T-cell (primary cell): ENCODE measurements at places on chromosomes 1 and 21. TPM values are rescaled to one million over a fixed set of nuclear protein-coding genes. Genes with fewer than 3 reads are reported as not detected.
A peak's percentile ranks its signal among the peaks of the same experiment; 100 is the strongest.

DNA sequence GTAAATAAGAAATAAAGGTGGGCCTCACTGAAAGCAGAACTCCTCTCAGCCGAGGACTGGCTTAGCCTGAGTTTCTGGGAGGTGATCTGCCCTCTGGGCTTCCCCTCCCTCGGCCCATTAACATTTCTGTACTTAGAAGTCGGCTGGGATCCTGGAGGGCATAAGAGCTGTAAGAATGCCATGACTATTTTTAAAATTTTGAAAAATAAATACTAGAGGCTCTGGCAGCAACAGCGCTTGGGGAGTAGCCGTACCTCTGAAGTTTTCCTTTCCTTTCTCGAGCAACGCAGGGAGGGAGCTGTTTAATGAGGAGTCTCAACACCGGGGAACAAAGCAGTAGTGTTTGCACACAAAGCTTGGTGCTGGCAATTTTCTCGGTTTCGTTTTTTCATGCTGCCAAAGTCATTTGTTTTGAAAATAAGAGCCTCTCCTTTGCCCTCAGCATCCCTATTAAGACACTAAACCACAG is 498.7 kb downstream of the SMYD3 start:
- no peaks in the 10 kb centered on the region for H3K27me3 ChIP-seq
- H3K4me3 ChIP-seq = no peak overlapping the region
- no peak for DNase-seq
- no peak overlapping the region for H3K27ac ChIP-seq
- H3K4me1 ChIP-seq = no peaks in the 10 kb centered on the region
- H3K36me3 ChIP-seq = no peaks in the 10 kb centered on the region

DNA sequence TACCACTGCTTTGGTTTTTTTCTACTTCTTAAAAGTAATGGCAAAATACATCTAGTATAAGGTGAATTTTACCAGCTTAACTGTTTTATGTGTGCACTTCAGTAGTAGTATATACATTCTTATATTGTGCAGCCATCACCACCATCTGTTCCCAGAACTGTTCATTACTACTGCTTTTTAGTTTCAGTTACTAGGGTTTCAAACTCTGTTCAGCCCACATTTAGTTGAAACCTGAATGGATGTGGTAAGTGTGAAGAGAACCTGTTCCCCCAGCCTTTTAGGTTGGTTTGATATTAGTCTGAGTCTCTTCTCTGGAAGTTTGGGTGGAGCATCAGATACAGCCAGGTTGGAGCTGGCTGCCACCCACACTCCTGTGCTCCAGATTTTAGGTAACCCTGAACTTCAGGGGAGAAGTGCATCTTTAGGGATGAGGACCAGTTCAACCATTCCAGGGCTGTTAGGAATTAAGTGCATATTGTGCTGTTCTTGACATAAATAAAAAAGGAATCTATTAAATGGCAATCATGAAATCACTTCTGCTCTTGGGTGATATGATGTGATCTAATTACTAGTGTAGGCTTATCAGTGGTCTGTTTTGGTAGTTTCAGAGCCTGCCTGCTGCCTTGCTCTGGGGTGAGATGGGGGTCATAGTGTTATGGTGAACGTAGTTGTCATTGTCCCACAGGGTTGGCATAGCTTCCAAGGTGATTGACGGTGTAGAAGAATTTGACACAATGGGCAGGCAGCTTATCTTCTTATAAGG is 32.1 kb downstream of the URB2 start:
- no peaks in the 10 kb centered on the region for H3K27me3 ChIP-seq
- no peak for DNase-seq
- no peak overlapping the region for H3K27ac ChIP-seq
- peaks cover 32% of the 10 kb centered on the region for H3K36me3 ChIP-seq

DNA sequence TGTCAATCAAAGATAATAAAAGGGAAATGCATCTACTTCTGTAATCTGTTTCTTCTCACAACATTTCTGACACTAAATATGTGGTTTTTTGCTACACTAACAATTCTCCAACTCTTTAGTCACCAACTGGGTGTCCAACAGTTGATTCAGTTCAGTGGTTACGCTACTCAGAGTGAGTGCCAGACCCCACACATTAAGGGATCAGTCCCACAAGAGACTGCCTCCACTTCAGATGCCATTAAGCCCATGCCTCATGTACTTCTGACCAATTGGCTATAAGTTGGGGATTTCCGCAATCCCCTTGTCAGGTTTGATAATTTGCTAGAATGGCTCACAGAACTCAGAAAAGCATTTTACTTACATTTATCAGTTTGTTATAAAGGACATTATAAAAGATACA is 28.4 kb downstream of the RNF2 start:
- DNase-seq = no peak
- no peak overlapping the region for H3K4me3 ChIP-seq
- no peaks in the 10 kb centered on the region for H3K27me3 ChIP-seq
- H3K36me3 ChIP-seq = no peaks in the 10 kb centered on the region
- no peaks in the 10 kb centered on the region for H3K4me1 ChIP-seq

- no peak for DNase-seq
- no peaks in the 10 kb centered on the region for H3K27me3 ChIP-seq
- H3K36me3 ChIP-seq = no peaks in the 10 kb centered on the region
- no peak overlapping the region for H3K4me3 ChIP-seq
- H3K27ac ChIP-seq = peak overlapping the region; percentile 81
Measured at GRCh38 chr1:198623752-198624647, 14.8 kb upstream of the PTPRC start.

GRCh38 chr1:10598389-10598702 is 123.6 kb downstream of the PEX14 start:
- H3K27me3 ChIP-seq = no peaks in the 10 kb centered on the region
- H3K36me3 ChIP-seq = peaks cover 3% of the 10 kb centered on the region
- no peaks in the 10 kb centered on the region for H3K4me1 ChIP-seq
- H3K27ac ChIP-seq = no peak overlapping the region
- H3K4me3 ChIP-seq = no peak overlapping the region

DNA sequence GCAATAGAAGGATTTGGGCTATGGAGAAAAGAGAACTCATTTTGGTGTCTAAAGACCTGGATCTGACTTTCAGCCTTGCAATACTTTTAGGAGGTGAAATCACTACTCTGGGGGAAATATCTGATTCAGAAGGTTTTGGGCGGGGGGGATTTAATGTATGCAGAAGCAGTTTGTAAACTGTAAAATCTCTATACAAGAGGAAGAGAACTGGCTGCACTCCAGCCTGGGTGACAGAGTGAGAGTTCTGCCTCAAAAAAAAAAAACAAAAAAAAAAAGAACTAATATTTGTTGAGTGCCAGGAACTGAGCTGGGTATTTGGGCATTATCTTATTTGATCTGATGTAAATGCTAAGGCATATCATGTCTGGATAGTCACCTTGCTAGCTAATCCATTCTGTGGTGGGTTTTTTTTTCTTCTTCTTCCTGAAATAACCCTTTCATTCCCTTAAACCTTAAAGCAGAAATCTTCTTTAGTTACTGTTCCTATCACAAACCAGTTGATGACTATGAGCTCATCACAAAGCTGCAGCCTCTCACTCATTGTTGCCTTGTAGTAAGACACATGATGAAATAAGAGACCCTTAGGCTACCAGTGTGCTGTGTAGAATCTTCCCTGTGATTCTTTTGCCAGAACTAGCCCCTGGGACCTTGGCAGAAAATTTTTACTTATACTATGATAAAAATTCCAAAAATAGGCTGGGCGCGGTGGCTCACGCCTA is 35.6 kb upstream of the SLC16A1 start:
- H3K4me1 ChIP-seq = no peaks in the 10 kb centered on the region
- no peak overlapping the region for H3K27ac ChIP-seq
- no peak for DNase-seq
- H3K36me3 ChIP-seq = no peaks in the 10 kb centered on the region

DNA sequence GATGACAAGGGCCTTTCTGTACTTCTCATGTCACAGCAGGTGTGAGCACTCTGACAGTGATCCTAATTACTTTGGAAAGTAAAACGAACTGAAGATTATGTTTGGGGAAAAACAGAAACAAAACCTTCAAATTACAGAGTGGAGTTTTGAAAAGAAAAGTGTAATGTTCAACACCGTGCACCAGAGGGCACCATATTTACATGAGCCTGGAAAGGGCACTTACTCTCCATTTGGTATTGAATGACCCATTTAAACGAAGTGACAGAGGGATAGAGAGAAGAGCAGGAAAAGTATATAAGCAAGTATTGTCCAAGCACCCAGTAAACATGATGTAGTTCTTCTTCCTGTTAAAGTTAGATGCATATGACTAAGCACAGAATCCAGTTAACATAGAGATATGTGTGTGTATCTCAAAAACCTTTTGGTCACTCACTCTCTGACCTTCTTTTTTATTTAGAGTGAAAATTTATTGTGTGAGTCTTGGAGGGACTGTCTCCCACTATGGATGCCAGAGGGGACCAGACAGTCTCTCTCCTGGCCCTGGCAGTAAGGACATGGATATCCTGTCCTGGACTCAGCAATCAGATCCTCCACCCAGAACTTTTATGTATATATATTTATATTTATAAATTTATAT is 3.8 kb upstream of the RGSL1 start:
- no peak overlapping the region for H3K4me3 ChIP-seq
- no peaks in the 10 kb centered on the region for H3K4me1 ChIP-seq
- DNase-seq = no peak
- H3K36me3 ChIP-seq = no peaks in the 10 kb centered on the region

DNA sequence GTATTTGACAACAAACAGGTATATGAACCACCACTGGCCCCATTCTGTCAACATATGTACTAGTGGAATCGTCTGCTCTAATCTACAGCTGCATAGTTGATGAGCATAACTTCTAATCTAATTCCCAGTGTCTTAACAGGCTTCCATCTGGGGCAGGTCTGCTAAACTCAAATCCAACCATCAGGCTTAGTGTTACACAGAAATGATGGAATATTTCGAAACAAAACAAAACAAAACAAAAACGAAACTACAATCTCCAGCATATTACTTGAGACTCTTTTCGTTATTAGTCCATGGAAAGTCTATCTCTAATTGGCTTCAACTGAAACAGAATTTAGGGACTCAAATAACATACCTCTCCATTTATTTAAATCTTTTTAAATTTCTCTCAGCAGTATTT is 37.6 kb downstream of the DIPK1A start:
- no peak overlapping the region for H3K4me3 ChIP-seq
- no peak for DNase-seq
- H3K36me3 ChIP-seq = no peaks in the 10 kb centered on the region
- H3K4me1 ChIP-seq = no peaks in the 10 kb centered on the region
- no peak overlapping the region for H3K27ac ChIP-seq

DNA sequence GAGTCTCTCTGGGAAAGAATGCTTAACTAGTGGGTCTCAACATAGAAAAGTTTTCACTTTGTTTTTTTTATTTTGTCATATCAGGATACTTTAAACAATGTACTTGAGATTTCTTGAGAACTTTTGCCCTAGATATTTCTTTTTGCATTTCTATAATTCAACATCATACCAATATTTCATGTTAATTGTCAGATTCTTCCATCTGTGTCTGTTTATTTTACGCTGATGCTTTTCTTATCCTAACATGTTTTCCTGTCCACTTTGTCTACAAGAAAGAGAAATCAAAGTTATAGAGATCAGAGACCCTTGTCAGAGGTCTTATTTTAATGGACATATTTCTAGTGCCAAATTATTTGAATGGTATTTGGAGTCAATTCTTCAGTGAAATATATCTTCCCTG is 95.5 kb upstream of the B3GALT2 start:
- H3K4me3 ChIP-seq = no peak overlapping the region
- H3K36me3 ChIP-seq = no peaks in the 10 kb centered on the region
- H3K27ac ChIP-seq = no peak overlapping the region

DNA sequence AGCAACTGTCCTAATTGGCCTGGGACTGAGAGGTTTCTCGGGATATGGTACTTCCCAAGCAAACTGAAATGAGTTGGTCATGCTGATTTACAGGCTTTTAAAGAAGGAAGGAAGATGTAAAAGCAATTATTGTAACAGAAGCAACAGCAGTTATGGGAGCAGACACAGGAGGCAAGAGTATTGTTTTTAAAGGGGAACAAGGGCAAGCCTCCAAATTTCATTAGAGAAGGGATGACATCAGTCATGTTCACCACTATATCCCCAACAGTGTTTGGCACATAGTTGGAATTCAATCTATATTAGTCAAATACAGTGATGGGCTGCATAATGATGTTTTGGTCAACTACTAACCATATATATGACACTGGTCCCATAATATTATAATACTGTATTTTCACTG is 46.0 kb upstream of the JUN start:
- H3K27me3 ChIP-seq = no peaks in the 10 kb centered on the region
- no peak for DNase-seq
- no peak overlapping the region for H3K4me3 ChIP-seq
- no peaks in the 10 kb centered on the region for H3K4me1 ChIP-seq
- H3K27ac ChIP-seq = no peak overlapping the region
- no peaks in the 10 kb centered on the region for H3K36me3 ChIP-seq

DNA sequence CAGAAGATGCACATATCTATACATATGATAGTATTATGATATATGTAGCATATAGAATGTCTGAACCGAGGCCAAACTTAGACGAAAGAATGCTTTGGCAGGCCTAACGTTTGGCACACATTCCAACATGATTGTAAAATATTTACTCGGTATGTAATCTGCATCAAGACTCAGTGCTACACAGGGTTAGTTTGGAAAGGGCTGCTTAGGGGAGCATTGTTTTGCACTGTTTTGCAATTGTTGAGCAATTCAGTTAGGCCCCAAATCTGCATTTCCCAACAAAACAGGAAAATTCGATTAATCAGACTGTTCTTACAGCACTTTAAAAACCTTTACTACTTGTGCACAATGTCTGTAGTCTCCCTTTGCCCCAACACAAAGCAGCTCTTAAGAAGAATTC is 216.0 kb upstream of the NEGR1 start:
- DNase-seq = no peak
- H3K4me1 ChIP-seq = no peaks in the 10 kb centered on the region
- H3K27ac ChIP-seq = no peak overlapping the region
- no peak overlapping the region for H3K4me3 ChIP-seq

The TAF5L gene
- 28.9 TPM for total RNA-seq

The CELA3A gene
- 11.4 TPM for total RNA-seq
